ENCODE measurements at places on chromosomes 2 and 18.
A peak's percentile ranks its signal among the peaks of the same experiment; 100 is the strongest.

- DNase-seq: no peak
Observed at GRCh38 chr2:102509749-102510148, 36.7 kb downstream of the SLC9A4 start.

GRCh38 chr2:206823178-206823577 lies 57.8 kb downstream of the FASTKD2 start:
- DNase-seq: peak; percentile 43

GRCh38 chr2:209830722-209831465 lies 59.3 kb downstream of the UNC80 start:
- DNase-seq: no peak

GRCh38 chr2:30663806-30664205 lies 143.4 kb downstream of the CAPN13 start:
- DNase-seq: no peak

- DNase-seq: no peak
Observed at GRCh38 chr2:71995067-71995665, 152.5 kb downstream of the CYP26B1 start.

DNA sequence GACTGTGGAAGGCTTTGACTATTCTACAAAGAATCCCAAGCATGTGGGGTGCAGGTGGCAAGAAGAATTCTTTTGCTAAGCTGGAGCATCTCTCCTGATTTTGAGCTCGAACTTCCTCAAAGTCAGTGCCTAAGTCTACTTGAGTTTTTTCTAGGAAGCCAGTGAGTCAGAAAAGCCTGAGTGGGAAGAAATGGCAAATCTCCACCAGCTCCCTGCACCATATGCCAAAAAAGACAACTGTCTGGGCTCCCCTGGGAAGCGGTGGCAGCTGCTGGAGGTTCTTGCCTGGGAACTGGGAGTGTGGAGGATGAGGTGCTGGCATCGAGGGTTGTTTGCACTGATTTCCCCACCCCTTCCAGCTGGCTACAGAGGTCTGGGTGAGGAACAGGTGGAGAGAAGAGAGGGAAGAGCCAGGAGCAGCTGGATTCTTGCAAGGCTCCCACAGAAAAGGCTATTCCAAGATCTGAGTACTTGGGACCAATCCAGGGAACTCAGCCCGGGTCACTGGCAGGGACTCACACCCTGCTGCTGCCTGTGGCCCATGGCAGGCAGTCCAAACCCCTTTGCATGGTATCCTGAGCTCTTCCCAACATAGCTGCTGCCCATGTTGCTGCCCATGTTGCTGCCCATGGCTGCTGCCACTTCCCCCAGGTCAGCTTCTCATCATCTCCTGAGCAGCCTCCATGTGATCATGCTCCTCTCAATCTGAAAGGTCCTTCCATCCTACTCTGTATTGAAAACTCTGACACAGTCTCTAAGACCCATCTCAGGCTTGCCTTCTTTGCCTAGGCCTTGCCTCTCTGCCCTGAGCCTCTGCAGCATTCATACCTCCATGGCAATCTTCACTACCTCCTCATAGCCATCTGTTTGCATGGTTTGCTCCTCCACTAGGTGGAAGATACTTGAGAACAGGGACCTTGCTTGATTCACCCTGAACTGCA lies 128.3 kb upstream of the SPATS2L start:
- no peak for DNase-seq

DNA sequence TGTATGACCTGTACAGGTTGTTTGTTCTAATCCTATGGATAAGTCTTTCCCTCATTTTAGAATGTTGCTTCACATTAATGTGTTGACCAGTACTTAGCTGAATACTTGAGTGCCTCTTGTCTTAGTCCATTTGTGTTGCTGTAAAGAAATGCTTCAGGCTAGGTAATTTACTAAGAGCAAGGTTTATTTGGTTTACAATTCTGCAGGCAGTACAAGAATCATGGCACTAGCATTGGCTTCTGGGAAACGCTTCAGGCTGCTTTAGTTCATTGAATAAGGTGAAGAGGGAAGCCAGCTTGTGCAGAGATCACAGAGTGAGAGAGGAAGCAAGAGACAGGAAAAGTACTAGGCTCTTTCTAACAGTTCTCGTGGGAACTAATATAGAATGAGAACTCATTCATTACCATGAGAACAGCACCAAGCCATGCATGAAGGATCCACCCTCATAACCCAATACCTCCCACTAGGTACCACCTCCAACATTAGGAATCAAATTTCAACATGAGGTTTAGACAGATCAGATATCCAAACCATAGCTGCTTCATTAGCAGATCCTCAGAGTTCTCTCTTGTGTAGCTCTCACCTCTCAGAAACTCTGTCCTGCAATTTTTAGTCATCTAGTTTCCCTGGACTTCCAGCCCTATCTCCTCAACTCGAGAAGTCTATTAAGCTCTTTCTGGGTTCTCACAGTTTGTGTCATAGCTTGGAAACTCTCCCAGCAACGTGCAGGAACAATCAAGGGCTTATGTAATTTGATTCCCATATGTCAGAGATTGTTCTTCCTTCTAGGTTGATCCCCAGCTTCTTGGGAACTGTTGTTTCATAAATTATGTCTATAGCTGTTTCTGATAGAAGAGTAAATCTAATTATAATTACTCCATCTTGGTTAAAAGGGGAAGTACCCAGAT lies 2082.3 kb upstream of the CELF4 start:
- peak; percentile 62 for DNase-seq

- no peak for DNase-seq
Observed at GRCh38 chr18:37457341-37457740, 108.3 kb downstream of the CELF4 start.

GRCh38 chr18:28004606-28005005 lies 172.3 kb downstream of the CDH2 start:
- DNase-seq: no peak

DNA sequence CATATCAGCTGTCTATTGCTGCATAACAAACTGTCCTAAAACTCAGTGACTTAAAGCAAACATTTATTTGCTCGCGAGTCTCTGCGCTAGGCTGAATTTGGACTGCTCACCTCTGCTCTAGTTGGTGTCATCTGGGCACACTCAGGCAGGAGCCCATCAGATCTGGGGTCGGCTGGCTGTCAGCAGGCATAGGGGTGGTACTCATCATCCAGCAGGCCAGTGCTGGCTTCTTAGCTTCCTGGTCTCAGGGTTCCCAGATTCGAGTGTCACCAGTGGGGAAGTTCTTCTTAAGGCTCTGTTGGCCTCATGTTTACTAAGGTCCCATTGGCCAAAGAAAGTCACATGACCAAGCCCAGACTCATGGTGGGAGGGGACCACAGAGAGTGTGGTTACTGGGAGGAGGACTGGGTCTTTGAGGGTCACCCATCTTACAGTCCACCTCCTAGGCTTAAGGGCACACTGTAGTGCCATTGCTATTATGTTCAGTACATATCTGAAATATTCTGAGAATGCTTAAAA lies 71.6 kb upstream of the ATG16L1 start:
- no peak for DNase-seq

DNA sequence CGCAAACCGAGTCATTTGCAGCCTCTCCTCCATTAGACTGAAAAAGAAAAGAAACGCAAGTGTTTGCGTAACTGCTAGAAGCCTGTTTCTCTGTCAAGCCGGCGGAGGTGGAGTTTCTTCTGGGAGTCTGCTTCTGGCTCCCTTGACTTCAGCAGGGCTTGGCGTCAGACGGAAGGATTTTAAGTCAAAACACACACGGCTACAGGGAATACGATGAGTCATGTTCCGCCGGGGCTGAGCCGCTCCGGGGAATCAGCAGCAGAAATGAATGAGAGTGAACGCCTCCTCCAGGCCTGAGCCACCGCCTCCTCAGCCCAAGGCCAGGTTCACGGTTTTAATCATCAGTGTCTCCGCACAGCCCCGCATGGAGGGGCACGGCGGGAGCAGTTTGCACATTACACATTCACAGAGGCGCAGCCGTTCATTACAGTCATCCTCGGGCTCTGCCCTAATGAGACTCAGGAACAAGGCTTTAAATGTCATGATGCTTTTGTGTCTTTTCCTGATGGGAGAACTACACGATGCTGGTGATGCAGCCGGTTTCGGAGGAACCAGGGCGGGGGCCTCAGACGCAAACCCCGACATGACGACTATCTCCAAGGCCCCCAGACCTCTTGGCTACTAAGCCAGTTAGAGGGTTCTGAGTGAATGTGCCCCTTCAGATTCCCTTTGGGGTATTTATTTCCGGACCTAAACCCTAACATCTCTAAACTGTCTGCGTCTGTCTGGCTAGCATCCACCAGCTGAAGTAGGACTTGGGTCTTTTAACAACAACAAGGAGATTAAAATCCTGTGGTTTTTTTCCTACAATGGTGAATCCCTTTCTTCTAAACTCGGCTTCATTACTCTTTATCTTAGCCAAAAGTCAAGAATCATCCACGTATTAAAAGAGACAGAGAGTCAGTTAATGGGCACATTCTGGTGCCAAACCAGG lies 11.1 kb upstream of the SCG2 start:
- peak; percentile 94 for DNase-seq

DNA sequence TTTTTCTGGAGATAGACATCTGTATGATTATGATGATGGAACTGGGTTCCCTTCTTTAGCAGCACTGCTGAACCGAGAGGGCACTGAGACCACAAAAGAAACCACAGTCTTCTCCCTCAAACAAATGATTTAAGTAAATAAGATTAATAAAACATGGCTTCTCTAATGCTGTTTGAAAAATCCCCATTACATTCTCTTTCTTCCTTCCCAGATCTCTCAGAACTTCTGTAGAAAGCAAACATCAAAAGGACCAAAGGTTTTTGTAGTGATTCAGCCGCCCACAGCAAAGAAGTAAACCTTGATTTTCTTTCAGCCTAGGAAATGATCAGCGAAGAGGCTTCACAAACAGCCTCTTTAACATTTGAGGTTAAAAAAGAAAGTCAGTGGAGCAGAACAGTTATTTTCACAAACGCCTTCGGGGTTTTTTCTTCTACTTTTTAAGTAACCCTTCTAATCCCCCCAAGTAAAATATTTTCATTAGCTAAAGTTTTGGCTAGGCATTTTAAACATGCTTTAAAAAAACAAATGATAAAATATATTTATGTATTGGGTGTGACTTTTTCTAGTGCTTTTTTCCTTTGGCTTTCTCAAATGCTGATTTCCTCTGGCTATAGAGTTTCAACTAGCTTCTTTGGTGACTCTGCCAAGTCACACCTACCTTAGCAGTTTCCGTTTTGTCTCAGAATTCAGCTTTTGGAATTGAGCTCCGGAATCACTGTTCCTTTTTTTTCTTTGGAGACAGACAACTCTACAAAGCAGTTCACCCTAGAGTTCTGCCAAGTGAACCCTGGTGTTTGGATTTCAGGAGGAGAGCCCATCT lies 89.6 kb downstream of the UPP2 start:
- no peak for DNase-seq

DNA sequence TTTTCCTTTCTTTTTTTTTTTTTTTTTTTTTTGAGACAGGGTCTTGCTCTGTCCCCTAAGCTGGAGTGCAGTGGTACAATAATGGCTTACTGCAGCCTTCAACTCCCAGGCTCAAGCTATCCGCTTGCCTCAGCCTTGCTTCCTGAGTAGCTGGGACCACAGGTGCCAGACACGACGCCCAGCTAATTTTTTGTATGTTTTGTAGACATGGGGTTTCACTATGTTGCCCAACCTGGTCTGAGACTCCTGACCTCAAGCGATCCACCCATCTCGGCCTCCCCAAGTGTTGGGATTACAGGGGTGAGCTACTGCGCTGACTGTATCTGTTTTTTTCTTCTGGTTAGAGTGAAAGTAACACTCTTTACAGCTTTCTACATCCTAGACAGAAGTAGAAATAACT lies 240.3 kb upstream of the FBXO11 start:
- DNase-seq: no peak

DNA sequence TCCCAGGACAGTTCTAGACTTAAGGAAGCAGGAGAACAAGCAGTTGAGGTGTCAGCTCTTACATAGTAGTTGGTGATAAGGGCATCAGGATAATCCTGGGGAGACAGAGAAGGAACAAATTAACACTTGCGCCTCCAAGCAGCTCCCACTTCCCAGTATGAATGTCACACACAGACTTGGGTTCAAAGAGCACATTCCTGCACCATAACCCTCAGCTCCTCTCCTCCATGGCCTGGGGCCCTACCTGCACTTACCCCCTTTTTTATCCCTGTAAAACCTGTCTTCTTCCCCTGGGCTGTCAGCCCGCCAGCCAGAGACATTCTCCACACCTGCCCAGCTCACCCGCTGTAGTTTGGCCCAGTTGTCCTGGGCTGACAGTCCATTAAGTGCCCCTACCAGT lies 3.9 kb upstream of the UCN start:
- DNase-seq: no peak

GRCh38 chr2:215332872-215333595 lies 21.2 kb downstream of the ATIC start:
- no peak for DNase-seq

GRCh38 chr2:59312967-59313940 lies 1072.1 kb upstream of the FANCL start:
- no peak for DNase-seq

DNA sequence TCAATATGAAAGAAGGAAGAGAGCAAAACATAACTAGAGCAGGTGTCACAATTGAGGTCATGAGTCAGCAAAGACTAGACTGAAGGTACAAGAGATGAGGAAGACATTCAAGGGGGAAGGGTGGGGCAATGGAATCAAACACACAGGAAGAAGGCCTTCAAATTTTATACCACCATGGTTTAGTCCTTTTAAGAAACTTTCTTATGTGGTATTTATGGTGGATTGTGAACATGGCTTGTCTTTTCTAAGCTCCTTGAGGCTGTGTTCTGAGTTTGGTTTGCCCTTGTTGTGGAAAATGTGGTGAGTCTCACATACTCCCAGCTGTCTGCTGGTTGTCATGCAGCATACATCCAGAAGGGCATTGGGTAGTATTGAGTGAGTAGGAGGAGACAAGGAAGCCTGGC lies 62.1 kb downstream of the NABP1 start:
- DNase-seq: no peak

DNA sequence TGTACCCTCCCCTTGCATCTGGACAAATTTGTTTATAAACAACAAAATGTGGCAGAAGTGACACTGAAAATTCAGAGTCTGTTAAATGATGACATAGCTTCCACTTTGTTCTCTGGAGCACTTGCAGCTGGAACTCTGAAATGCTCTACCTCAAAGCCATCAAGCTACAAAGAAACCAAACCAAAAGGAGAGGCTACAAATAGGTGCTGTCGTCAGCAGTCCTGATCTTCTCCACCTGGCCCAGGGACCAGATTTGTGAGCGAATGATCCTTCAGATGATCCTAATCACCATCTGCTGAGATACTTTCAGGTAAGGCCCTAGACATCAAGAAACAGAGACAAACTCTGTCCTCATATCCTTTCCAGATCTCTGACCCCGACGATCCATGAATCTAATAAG lies 27.9 kb upstream of the PAIP2B start:
- no peak for DNase-seq

DNA sequence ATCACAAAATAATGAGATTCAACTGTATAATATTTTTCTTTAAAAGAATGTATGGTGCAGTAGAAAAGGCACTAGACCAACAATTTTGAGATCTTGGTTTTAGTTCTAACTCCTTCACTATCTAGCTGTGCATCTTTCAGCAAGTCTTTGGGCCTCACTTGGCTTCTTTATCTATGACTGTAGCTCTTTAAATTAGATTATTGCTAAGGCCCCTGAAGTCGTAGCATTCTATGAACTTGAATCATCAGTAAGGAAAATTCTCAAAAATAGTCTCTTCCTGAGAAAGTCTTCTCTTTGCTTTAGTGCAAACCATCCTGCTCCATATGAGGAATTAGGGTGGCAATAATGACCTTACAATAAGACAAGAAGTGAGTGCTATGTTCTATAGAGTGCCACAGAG lies 140.4 kb downstream of the FTCDNL1 start:
- no peak for DNase-seq

GRCh38 chr2:182166841-182167240 lies 181.2 kb downstream of the PPP1R1C start:
- no peak for DNase-seq

GRCh38 chr18:27996801-27997272 lies 180.1 kb downstream of the CDH2 start:
- no peak for DNase-seq

Data from smooth muscle cell of the brain vasculature (primary cell).